Osteoblast (primary cell): ENCODE measurements at places on chromosomes 5 and 9. TPM values are rescaled to one million over a fixed set of nuclear protein-coding genes. Genes with fewer than 3 reads are reported as not detected.

Gene GNG10
- 69.1 and 76.0 TPM in 2 replicates for total RNA-seq

Gene SHOC1
- under 0.01 TPM in 2 replicates for total RNA-seq

Gene EQTN
- not detected in 2 replicates for total RNA-seq

Gene MOB3B
- total RNA-seq: under 0.01 TPM in 2 replicates
